ENCODE measurements at places on chromosomes 3 and 15.

- DNase-seq: no peak
These were observed 54.4 kb upstream of the THUMPD3 start for GRCh38 chr3:9308298-9308990.

- DNase-seq: no peak
These were observed 420.4 kb downstream of the ROBO2 start for GRCh38 chr3:77460326-77460725.

- DNase-seq: peak; percentile 20
These were observed 138.4 kb upstream of the LRRC3B start for GRCh38 chr3:26484140-26484539.

DNA sequence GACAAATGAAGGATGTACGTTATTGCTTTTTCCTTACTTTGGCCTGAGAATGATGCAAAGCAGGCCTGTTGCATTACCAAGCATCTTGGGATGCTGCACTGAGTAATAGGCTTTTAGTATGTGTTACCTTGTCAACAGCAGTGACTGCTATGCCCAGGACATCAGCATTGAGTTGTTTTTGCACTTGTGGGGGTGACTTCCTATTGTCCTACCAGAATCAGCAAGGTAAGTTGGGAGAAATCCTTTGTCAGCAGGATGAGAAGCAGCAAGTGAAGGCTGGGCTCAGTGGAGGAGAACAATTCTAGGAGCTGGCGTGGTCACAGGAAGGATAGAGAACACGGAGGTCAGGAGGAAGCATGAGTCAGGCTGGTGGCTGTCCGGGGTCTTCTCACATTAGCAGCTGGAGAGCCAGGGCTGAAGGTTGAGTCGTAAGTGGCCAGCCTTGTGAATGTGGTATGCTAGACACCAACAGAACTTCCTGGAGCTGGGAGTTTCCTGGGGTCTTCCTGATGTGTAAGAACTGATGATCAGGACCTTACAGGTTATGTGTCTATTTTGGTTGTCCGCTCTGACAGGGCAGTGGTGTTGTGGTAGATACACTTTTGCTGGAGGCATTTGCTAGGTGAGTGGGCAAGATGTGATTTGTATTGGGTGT is 142.7 kb downstream of the FNDC3B start:
- peak; percentile 70 for DNase-seq

GRCh38 chr3:101879102-101879501 is 29.8 kb downstream of the NFKBIZ start:
- DNase-seq: no peak

- DNase-seq: peak; percentile 45
These were observed 48.6 kb upstream of the AKAP13 start for GRCh38 chr15:85331655-85332285.

DNA sequence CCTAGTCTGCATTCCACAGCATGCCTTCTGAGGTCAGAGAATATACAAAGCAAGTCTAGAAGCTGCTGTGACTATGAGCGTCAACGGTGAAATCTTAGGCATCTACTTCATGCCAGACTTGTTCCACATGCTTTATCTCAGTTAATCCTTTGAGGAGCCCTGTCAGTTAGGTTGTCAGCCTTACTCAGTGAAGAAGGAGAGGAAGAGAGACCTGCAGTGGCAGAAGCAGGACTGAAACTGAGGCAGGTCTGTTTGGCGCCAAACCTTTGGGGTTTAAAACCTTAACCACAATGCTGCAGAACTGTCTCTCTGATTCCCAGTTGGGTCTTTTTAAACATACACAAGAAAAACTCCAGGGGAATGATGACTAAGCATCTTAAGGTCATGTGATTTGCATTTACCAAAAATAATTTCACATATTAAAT is 139.0 kb upstream of the LIPC start:
- DNase-seq: no peak

GRCh38 chr15:74530771-74531143 is 10.3 kb upstream of the ARID3B start:
- DNase-seq: no peak

DNA sequence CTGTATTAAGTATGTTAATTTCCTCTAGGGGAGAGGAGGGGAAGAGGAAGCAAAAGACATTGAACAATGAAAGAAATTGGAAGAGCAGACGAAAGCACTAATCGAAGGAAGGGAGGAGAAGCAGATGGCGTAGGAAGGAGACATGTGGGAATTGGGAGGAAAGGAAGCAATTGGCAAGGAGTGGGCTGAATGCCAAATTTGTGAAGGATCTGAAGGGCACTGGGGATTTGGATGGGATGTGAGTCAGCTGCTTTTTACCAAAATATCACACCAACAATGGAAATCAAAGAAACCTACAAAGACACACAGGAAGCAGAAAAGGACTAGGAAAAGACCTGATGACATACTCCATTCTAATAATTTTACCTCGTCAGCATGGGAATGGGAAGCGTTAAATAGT is 1029.8 kb downstream of the ROBO1 start:
- no peak for DNase-seq

DNA sequence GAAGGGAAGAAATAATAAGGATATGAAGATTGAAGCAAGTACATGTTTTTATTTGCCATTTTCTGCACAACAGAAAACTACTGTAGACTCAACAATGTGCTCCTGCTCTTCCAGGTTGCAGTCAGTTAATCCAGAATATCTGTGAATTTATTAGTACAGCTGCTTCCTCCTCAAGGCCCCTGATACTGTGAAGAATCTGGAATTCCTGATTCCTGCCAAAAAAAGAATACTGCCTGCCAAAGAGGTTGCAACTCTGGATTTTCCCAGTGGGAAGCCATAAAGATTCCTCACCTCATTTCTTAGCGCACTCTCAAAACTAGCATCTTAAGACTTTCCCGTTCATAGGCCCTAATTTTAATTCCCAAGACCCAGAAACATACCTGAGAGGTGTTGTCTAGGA is 33.6 kb upstream of the LRRC3B start:
- no peak for DNase-seq

GRCh38 chr15:62469874-62470688 is 305.0 kb upstream of the C2CD4B start:
- no peak for DNase-seq

Data from NB4 (cell line).